ENCODE measurements at places on chromosomes 7 and 10.

DNA sequence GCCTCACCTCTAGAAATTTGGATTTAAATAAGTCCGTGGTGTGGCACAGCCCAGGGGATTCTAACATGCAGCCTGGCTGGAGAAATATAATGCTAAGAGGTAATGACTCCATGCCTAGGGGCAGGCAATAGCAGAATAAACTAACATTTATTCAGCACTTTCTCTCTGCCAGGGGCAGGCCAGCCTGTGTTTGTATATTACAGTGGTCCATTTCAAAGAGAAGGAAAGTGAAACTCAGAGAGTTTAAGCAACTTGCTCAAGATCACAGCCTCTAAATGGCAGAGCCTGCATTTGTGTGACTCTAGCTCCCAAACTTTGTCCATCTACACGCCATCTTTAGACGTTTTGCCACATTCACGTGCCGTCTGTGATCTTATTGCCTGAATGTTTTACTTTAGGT lies 6.7 kb upstream of the LRRC18 start:
- no peak for DNase-seq

DNA sequence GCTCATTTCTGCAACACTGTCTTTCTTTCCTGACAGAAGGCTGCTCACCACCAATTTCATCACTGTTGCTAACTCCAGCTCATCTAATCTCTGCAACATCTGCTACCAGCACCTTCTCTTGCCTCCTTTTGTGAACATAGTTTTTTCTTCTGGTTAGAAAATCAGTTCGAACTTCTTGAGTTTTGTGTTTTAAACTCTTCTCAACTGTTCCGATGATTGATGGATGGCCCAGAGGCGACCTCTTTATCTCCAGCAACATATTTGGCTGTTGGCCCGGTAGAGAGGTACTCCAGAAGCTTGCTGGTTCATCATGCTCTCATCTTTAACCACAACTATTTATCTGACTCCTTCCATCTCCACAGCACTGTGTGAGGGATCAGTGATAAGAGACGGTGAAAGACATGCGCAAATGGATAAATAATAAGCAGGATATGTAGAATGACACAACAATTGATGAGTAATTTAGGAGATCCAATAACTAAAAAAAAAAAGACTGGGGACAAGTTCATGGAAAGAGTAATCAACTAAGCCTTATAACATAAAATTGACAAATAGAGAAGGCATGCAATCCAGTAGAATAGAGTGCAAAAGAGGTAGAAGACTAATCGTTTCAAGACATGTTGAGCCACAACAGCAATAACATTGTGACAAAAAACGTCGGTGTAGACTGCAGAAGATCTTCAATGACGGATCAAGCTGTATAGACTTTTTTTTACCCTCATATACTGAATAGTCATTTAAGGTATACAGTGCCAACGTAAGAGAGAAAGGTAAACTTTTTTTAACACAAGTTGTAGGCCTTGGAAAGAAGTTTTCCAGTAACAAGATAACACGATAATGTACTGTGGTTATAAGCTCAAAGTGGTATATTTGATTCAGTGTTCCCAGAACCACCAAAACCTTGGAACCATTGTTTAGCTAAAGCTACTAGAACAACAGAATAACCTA lies 152.2 kb downstream of the CRPPA start:
- DNase-seq = no peak

DNA sequence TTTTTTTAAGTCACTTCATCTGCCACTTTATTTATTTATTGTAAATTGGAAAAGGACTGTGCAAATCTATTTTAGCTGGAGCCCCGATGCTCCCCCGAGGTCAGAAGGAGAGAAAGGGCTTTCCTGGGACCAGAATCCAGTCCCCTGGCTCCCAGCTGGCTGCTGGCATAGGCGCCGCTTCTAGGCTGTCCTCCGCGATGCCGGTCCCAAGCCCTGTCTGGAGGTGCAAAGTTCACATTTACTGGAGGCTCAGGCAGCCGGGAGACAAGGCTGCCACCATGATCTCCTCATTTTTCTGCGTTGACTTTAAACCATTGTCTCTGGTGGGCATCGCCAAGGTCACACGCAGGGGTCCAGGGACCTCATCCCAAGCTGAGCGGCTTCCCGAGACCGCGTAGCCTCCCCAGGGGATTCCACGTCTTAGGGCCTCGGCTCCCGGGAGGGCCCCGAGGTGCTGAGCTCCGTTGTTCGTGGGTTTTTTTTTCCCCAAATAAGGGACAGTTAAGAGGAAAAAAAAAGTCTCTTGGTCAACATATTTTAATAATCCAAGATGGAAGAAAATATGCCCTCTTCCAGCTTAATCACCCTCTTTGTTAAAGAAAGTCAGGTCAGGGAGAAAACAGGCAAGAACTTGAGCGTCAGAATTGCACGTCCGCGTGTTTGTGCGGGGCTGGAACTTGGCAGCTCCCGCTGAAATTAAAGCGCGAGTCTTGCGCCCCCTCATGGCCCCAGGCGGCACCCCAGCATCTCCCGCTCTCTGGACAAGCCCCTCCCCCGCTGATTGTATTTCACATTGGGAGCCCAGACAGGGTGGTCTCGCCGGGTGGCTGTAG lies 11.9 kb downstream of the RGR start:
- no peak for DNase-seq

- no peak for DNase-seq
Observed at GRCh38 chr7:72053292-72053691, 358.8 kb downstream of the CALN1 start.

- no peak for DNase-seq
Observed at GRCh38 chr7:158684329-158684728, 20.3 kb downstream of the NCAPG2 start.

- DNase-seq = peak; percentile 81
Observed at GRCh38 chr7:73721377-73721817, 1.9 kb upstream of the STX1A start.

DNA sequence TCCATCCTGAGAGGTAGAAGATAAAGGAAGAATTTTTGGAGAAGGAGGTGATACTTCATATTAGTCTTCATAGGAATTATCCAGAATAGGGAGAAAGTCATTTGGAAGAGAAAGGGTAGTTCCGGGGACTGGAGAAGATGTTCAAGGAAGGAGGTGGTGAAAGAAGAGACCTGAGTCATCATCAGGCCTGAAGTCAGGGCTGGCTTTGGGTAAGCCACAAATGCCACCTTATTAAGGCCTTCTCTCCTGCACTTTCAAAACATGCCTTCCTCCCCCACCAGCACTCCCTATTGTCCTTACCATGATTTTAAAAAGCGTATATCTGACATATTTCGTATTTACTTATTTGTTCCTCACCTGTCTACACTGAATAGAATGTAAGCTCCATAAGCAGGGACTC lies 112.2 kb upstream of the LRGUK start:
- no peak for DNase-seq

GRCh38 chr7:115973406-115973805 lies 57.2 kb downstream of the TFEC start:
- DNase-seq = no peak

- no peak for DNase-seq
Observed at GRCh38 chr7:128448751-128449302, 6.9 kb upstream of the HILPDA start.

DNA sequence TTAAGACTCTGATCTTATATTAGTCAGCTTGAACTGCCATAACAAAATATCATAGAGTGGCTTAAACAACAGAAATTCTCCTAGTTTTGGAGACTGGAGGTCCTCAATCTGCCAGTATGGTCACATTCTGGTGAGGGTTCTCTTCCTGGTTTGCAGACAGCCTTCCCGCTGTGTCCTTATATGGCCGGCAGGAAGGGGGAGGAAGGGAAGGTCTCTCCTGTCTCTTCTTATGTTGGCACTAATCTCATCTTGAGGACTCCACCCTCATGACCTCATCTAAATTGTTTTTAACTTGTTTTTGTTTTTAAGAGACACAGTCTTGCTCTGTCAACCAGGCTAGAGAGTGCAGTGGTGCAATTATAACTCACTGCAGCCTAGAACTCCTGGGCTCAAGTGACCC lies 53.1 kb downstream of the VPS41 start:
- no peak for DNase-seq

GRCh38 chr10:99449023-99449422 lies 18.6 kb upstream of the GOT1 start:
- DNase-seq = no peak

GRCh38 chr7:116797612-116798011 lies 64.8 kb upstream of the CAPZA2 start:
- no peak for DNase-seq

All from DMS79 treated with DMSO at 0.1 percent for 48 hours (cell line).